ENCODE measurements at places on chromosomes 13 and 19.
A peak's percentile ranks its signal among the peaks of the same experiment; 100 is the strongest.

DNA sequence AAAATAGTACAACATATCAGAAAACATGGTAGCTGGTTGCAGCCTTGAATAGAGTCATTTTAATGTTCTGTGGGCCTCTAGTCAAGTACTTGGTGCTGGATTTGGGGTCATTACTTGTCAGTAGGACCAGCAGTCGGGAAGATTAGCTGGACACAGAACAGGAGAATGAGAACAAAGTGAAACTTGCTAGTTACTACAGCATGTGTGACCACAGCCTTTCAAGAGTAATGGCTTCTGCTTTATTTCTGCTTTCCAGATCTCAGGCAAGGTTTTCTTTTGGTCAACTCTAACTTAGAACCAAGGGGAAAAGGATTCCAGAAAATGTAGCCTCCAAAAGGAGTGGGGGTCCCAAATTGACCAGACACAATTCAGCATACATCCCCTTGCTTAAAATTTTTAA, 17.1 kb upstream of the VWA8 start:
- no peak for DNase-seq

GRCh38 chr19:48218997-48219396, 36.7 kb downstream of the CARD8 start:
- peak; percentile 4 for DNase-seq

DNA sequence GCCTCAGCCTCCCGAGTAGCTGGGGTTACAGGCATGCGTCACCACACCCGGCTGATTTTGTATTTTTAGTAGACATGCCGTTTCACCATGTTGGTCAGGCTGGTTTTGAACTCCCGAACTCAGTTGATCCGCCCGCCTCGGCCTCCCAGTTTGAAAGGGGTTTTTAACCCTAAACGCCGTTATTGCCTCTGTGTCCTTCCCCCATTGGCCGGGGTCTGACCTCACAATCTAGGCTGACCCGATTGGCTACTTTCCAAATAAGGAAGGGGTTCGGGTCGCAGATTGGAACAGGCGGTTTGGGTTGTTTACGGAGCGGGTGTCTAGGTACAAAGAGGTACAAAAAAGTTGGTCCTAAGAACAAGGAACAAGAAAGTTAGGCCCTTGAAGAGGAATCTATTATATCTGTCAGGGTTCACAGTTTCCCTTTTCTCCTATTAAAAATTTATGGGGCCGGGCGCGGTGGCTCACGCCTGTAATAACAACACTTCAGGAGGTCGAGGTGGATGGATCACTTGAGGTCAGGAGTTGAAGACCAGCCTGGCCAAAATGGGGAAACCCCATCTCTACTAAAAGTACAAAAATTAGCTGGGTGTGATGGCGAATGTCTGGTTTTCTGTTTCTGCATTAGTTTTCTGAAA, 1.0 kb downstream of the ZNF253 start:
- DNase-seq, result peak; percentile 1

DNA sequence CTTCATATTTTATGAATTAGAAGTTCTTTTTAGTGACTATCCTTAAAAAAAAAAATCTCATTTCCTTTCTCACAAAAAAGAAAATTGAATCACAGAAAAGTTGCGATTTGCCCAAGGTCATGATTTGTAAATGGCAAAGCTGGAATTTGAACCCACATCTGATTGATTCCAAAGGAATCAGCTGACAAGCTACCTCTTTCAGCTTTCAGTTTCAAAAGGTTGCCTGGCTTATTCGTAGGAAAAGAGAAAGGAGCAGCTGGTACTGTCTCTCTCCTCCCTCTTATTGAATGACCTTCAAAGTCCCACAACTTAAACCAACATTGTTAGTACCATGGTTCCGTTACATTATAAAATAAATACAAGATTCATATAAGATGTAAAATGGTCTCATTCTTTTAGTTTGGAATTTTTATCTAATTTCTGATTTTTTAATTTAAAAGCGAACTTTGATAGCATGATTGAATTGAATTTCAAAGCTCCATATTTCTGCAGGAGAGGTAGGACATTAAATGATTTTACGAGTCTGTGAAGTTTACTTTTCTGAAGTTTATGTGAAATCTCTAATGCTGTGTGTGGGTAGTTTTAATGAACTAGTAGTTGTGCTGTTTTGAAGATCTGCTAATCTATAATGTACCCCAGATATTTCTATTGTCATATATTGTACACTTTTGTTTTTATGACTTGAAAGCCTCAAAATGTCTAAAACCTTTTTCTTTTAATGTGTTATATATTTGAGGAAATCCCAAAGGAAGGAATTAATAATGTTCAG, 18.5 kb upstream of the KCTD4 start:
- DNase-seq, result no peak
